Left renal cortex interstitium (tissue), 4 donors: ENCODE measurements at places on chromosomes 4 and X.

- DNase-seq: no peak
Observed at GRCh38 chrX:46305431-46305830, 239.8 kb downstream of the ZNF674 start.

GRCh38 chr4:39320381-39321115, 45.6 kb downstream of the RFC1 start:
- no peak for DNase-seq

DNA sequence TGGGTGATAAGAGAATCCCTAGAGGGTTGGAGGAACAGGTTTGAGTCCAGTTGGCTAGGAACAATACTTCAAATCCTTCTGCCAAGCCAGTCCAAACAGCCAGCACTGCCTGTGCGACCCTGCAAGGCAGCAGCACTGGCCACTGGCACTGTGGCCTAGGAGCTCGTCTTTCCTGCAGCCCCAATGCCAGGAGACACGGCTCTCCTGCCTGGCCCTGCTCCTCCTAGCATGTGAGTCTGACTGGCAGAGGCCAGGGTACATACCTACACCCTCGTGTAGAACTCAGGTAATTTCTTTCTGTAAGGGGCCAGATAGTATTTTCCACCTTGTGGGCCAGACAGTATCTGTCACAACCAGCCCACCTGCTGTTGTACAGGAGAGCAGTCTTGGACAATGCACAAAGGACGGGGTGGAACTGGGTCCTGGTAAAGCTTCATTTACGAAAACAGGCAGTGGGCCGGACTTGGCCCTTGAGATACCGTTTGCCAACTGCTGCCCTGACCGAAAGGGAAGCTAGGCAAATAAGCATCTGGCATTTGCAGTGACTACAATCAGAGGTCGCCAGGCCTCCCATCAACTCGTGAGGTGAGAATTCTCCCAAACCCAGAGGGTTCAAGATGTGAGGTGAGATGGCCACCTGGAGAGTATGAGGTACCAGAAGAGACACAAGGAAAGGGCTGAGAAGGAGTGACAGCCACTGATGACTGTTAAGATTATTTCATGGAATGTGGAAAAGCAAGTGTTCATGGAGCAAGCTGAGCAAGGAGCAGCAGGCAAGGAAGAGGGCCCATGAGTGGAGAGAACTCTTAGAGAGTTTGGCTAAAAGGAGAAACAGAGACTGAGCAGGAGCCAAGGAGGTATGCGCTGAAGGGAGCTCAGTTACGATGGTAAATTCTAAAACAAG, 29.8 kb upstream of the IRAK1 start:
- DNase-seq: no peak

GRCh38 chr4:14879683-14880082, 122.6 kb upstream of the CPEB2 start:
- no peak for DNase-seq
